ENCODE measurements at places on chromosomes 6 and 20. TPM values are rescaled to one million over a fixed set of nuclear protein-coding genes. Genes with fewer than 3 reads are reported as not detected.

Gene KCNG1
- polyA plus RNA-seq, result 54.6 TPM

Gene MAK
- polyA plus RNA-seq, result not detected

Gene TRIM15
- polyA plus RNA-seq, result not detected

DNA sequence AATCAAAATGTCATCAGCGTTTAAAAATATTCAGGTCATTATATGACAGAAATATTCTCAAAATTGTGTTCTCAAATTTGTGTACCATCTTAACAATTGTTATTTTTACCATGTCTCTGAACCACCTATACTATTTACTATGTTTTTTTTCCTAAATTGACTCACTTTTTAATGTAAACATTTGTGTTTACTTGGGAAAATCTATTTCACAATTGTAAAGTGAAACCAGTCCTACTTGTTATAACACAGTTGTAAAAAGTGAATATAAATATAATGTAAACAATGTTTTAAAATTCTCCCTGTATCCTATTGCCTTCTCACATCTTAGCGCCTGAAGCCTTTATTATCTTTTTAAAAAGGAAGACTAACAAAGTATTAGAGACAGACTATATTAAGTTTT, 83.5 kb downstream of the ADGRG6 start:
- DNase-seq, result no peak

GRCh38 chr6:148888856-148889255, 142.0 kb downstream of the UST start:
- peak; percentile 38 for DNase-seq

DNA sequence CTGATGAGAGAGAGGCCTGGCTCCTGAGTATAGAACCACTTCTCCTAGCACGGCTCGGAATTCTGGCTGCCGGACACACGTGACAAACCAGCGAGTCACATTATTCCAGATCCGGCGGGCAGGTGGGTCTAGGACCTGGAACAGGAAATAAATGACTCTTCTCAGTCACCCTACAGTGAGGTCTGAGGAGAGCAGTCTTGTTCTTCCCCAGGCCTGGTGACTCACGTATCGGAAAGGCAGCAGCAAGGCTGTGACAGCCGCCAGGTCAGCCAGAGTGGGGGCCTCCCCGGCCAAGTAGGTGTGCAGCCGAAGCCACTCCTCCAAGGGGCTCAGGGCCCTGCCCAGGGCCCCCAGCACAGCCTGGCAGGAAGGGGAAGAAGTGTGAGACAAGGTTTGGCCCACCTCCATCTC, 2.8 kb downstream of the VARS1 start:
- DNase-seq, result peak; percentile 43

DNA sequence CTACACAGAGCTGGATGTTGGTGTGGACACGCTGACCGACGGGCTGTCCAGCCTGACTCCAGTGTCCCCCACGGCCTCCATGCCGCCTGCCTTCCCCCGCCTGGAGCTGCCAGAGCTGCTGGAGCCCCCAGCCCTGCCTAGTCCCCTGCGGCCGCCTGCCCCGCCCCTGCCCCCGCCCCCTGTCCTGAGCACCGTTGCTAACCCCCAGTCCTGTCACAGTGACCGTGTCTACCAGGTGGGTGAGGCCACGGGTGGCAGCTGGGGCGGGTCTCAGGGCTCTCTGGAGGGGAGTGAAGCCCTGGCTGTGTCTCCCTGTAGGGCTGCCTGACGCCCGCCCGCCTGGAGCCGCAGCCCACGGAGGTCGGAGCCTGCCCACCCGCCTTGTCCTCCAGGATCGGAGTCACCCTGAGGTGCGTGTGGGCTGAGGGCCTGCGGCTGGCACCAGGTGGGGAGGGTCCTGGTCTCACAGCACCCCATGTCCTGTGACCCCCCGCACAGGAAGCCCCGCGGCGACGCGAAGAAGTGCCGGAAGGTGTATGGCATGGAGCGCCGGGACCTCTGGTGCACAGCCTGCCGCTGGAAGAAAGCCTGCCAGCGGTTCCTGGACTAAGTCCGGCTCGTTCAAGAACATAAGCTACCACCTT, 2.9 kb downstream of the SLC2A4RG start:
- no peak for DNase-seq

DNA sequence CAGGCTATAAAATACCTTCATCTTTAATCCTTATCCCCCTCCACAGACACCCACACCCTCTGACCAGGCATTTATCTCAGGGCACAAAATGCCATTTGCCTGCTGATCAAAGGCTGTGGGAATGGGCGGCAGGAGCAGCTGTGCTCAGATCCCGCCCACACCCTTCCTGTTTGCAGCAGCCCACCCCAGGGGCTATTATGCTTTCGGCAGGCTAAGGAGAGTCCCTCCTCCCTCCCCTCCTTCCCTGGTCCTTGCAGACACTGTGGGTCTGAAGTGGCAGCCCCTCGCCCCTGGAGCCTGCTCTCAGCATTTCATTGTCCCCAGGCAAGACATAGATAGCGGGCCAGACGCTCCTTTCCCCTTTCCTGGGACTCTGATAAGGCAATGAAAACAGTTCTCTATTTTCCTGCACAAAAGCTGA, 220.8 kb upstream of the HEY2 start:
- no peak for DNase-seq

Measured in IMR-90 (cell line).